Activated CD4-positive, alpha-beta T cell treated with anti-CD3 and anti-CD28 coated beads, Interleukin-2, Interleukin-6, amounts not matched to agents 100 ng/mL and 50 ng/mL, durations not matched to agents 16 hours and 8 hours (primary cell): ENCODE measurements at places on chromosomes 7 and 10.

DNA sequence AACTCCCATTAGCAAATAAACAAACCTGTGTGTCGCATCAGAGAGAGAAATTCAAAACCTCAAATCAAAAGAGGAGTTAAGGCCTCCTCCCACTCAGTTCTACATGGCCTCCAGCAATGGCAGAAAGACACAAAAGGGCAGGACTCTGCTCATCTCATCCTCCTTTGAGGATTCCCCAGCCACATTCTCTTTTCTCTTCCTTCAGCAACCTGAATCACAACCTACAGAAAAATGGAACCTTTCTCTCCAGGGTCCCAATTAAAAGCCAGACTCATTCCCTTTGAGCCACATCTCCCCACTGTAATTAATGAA is 7.9 kb downstream of the OSBPL3 start:
- no peak for DNase-seq

- peak; percentile 90 for DNase-seq
Observed at GRCh38 chr7:63900394-63901203, 98.0 kb upstream of the ZNF722 start.

- DNase-seq = peak; percentile 5
Observed at GRCh38 chr7:50962962-50963374, 180.3 kb upstream of the GRB10 start.

GRCh38 chr10:112510384-112510783 is 63.4 kb downstream of the VTI1A start:
- peak; percentile 60 for DNase-seq

- no peak for DNase-seq
Observed at GRCh38 chr7:33494474-33494873, 365.1 kb downstream of the BBS9 start.

DNA sequence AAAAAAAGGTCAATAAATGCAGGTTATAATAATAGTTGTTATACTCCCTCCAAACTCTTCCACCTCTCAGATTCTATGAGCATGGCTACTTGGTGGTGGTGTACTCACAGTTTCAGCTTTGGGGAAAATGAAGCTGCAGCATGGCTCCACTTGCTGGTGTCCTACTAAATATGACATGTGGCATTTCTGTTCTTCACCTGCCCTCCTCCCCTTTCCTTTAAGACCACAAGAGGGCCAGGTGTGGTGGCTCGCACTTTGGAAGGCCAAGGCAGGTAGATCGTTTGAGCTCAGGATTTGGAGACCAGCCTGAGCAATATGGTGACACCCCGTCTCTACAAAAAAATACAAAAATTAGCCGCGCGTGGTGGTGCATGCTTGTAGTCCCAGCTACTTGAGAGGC is 101.1 kb downstream of the SLC37A3 start:
- DNase-seq = no peak

DNA sequence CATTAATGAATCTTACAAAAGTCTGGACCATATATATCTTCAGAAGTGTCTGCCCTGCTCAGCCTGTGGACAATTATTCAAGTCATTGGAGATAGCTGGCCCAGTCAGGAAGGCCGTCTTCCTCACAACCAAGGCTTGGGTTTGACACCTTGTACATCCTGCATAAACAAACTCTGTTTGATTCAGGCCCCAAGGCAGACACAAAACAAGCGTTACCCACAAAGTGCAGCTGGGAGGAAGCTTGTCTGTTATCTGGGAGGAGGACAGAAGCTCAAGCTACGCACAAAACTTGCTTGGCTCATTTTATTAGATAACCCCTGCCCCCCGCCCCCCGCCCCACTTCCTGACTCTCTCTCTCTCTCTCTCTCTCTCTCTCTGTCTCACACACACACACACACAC is 166.9 kb upstream of the WDR11 start:
- no peak for DNase-seq

DNA sequence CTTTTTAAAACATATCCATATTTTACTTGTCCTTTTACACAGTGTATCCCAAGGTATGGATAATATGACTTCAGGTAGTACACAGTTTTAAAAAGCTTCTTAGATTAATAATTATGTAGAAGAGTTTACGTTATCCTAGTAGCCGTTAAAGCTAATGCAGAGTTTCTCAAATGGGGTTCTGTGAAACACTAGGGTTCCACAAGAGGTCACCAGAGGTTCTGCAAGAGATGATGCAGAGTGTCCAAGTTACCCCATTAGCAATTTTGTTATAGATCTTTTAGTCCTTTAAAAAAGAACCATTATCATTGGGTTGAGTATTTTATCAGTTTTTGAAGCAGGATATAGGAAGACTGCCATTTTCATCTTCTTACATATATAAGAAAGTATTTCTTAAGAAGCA is 298.9 kb upstream of the HPS1 start:
- no peak for DNase-seq

DNA sequence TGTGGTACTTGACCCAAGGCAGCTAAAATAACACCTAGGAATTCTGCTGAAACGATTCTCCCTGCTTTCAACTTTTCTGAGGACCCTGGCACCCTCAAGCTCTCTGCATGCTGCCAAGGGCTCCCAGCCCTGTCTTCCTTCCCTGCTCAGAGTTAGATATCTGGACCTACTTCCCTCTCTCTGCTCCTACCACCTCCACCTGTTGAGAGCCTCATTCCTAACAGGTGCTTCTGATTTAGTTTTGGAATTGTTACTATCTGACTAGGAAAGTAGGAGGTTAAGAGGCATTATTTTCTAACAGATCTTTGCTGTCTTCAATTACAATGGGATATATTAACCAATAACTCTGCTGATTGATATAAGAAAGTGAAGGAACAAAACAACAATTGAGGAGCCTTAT is 253.8 kb downstream of the FZD1 start:
- no peak for DNase-seq

- no peak for DNase-seq
Observed at GRCh38 chr10:120806081-120806480, 45.1 kb upstream of the WDR11 start.

- no peak for DNase-seq
Observed at GRCh38 chr10:90306187-90306586, 551.7 kb downstream of the HTR7 start.

DNA sequence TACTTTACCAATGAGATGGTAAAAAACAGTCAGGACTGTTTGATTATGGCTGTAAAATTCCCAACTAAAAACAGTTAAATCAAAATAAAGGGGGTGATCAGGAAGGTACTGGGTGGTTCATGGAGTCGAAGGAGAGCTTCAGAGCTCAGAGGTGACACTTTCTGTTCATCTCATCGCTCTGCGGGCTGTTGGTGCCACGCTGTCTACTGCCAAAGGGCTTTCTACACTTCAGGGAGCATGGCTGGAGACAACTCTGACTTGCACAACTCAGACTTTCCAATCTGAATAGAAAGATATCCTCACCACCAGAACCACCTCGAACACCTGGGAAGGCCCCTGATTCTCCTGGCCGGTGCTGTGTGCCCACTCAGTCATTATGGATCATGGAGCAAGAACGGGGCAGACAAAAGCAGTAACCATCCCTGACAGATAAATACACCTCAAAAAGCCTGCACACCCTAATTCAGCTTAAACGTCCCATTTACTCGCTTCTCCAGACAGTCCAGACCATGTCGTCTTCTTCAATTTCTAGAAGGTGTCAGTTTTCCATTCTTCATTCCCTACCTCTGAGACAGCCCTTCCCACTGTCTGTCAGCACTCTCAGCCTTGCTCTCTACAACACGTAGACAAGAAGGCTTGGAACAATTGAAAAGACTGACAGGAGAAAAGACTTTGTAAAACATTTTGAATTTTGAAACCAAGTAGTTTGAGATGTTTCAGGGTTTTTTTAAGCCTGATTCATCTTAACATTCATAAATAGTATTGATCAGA is 348.7 kb upstream of the NFE2L3 start:
- DNase-seq = peak; percentile 11

GRCh38 chr10:102714621-102715455 is at the start of gene SFXN2:
SFXN2 (plus strand) TSS chr10:102714636; CDS start chr10:102726637, 12,001 bp downstream.
- peak; percentile 70 for DNase-seq

GRCh38 chr10:132700156-132701098 is 85.5 kb downstream of the NKX6-2 start:
- no peak for DNase-seq

- DNase-seq = no peak
Observed at GRCh38 chr10:132096863-132097478, 31.2 kb downstream of the JAKMIP3 start.

DNA sequence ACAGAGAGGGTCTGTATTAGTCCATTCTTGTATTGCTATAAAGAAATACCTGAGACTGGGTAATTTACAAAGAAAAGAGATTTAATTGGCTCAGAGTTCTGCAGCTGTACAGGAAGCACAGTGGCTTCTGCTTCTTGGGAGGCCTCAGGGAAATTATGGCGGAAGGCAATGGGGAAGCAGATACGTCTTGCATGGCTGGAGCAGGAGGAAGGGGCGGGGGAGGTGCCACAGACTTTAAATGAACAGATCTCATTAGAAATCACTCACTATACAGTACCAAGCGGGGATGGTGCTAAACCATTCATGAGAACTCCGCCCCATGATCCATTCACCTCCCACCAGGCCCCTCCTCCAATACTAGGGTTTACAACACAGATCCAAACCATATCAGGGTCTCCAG is 3.7 kb upstream of the CALU start:
- DNase-seq = no peak
